Right ventricle myocardium inferior (tissue), 1 donor: ENCODE measurements at places on chromosomes 2 and 18. TPM values are rescaled to one million over a fixed set of nuclear protein-coding genes. Genes with fewer than 3 reads are reported as not detected.

GRCh38 chr18:675307-675706 is 17.9 kb downstream of the TYMS start:
- no peak for DNase-seq

Gene LGALSL
- 6.6 TPM for total RNA-seq

Gene POTEE
- total RNA-seq = not detected

GRCh38 chr2:234677758-234678538 is 181.1 kb upstream of the ARL4C start:
- DNase-seq = no peak

DNA sequence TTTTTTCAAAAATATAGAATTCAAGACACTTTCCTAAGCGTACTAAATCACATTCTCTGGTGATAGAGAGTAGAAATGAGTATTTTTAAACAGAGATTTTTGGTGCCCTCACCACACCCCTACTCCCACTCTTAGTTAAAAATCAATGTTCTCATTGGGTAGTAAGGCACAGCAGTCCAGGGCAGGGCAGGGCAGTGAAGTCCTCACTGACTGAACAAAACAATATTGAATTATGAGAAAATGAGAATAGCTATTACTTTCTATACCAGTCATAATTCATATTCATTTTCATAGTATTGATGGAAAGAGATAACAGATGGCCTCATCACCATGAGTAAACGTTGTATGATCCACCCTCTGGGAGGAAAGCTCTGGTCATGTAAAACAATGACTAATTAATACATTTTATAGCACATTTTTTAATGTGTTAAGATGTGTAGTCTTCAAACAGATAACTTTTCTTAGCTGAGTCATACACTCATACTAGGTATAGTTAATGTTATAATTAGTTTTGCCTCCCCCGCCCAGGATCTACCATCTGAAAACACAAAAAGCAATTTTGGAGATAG is 686.1 kb downstream of the KCNJ3 start:
- DNase-seq = no peak
